Testis (tissue), 5 donors: ENCODE measurements at places on chromosomes 13 and 19.

DNA sequence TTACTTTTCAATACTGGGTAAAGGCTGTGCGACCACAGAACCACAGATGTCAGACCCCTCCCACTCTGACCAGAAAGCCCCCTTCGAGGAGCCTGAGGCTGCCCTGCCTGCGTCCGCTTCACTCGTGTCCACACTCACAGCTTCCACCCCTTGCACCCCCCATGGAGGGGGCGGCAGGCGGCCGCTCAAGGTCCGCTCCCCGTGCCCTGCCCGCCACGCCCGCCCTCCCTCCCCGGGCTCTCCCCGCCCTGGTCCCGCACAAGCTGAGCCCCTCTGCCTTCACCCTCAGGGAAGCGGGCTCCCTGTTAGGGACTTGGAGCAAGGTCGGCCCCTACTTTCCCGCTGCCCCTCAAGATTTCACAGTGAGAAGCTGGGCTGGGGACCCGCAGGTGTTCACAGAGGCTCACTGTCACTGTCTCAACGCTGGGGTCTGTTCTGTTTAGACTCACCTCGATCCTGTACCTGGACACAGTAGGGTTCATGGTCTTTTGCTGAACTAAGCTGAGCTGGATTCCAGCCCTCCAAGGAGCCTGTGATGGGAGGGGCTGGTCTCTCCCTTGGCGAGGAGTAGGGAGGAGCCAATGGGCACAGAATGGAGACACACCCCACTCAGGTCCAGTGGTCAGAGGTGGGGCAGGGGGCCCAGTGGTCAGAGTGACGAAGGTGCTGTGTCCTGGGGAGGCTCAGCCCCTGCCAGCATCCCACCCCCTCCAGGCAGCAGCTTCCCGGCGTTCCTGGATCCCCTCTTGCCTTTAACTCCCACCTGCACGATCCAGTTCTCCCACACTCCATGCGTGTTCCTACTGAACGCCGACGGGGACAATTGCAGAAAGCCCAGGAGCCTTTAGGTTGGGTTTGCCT, 69.5 kb downstream of the SPACA7 start:
- DNase-seq = no peak

DNA sequence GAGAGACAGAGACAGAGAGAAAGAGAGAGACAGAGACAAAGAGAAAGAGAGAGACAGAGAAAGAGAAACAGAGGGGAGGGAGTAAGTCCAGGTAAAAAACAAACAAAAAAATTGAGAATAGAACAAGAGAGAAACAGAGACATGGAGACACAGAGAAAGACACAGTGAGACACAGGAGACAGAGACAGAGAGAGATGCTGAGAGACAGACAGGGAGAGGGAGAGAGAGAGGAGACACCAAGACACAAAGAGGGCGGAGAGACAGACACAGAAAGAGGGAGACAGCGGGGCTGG, 5.8 kb upstream of the PROZ start:
- DNase-seq = no peak

DNA sequence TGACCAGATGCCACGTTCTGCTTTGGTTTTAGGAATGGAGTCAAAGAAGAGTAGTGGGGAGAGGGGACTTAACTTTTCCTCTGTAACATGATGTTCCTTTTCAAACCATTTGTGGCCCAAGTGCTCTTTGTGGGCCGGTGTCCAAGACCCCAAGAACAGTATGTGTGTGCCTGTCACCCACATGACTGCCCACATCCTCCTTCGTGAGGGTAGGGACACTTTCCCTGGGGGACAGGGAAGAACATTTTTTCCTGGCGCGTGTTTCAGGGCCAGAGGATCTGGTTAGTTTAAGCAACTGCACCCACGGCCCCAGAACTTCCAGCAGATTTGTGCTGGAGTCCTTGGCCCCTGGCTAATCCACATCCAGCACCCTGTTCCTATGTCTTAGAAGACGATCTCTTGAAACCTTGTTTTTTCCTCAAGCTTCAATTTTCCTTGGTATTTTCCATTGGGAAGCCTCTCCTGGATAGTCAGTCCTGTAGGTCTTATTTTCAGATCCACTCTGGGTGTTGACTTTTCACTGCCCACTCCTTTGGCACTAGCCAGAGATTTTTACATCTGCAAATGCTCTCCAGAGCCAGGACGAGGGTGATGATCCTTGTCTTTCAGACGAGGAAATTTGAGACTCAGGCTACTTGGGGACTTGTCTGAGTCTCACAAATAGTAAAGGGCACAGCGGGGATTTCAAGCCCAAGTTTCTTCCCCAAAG, 10.8 kb upstream of the CCDC97 start:
- DNase-seq = peak; percentile 49

DNA sequence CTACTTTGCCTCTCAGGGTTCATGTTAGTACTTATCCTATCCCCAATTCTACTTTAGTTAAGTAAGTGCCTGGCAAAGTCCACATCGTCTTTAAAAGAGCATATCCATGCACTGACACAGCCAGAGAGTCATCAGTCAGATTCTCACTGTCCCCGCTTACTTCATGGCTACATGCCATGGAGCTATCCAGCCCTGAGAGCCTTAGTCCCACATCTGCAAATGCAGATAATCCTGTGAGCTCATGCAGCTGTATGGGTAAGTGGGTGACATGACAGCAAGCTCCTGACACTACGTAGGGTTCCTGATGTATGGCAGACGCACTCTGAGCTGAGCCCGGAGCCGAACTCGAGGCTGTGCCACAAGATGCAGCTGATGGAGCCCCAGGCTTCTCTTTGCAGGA, 661.5 kb downstream of the LIG4 start:
- no peak for DNase-seq

DNA sequence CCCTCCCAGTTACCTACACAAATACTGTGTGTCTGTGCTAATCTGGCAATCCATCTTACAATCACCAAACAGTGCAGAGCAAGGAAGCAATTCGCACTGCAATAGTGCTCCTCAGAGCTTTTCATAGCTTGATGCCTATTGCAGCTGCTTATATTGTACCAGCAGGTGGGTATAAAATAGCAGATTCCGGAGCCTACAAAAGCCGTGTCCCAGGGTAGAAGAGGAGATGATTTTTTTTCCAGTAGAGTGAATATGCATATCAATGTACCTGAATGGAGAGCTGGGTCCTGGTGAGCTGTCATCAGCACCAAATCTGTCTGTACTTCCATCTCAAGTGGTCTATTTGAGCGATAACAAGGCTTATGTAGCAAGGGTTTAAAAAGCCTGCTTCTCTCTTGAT, 668.4 kb downstream of the DIAPH3 start:
- DNase-seq = no peak
